ENCODE measurements at places on chromosomes 7 and 10. TPM values are rescaled to one million over a fixed set of nuclear protein-coding genes. Genes with fewer than 3 reads are reported as not detected.
A peak's percentile ranks its signal among the peaks of the same experiment; 100 is the strongest.

GPER1 gene
- 1.1 TPM for polyA plus RNA-seq

PTPN20 gene
- 1.5 TPM for polyA plus RNA-seq

H2BK1 gene
- polyA plus RNA-seq = not detected

NUDT13 gene
- polyA plus RNA-seq = 4.8 TPM

TACR2 gene
- 8.2 TPM for polyA plus RNA-seq

DNA sequence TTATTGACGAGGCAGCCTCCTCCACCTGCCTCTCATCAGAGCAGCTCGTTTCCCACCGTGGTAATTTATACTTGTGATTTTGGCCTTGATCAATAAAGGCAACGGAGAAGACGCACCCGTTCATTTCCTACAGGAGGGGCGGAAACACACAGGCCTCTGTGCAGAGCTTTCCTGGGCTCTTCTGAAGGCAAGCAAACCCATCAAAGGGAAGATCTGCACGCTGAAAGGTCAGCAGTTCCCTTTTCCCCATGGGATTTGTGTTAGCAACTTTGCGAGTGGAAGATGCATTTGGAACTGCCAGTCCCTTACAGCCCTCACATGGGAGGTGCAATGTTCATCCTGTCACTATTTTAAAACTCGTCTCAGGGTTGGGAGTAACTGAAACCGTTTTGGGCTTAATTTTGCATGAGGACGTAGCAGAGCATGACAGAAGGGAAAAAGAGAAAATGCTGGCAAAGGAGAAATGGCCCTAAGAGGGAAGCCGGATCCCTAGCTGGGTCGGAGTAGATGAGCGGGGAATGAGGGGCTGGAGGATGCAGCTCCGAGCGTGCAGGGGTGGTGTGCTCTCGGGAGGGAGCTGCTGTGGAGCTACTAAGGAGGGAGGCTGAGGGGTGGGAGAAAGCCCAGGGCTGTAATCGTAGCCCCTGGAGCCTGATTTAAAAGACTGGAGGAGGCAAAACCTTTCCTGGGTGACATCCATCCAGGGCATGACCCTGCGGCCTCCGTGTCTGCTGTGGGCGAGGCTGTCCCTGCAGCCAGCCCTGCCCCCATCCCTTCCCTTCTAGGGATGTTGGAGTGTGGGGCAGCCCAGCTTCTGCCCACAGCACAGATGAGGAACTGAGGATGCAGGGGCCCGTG is 111.1 kb upstream of the FAM20C start:
- peaks cover 6% of the 10 kb centered on the region for H3K4me1 ChIP-seq
- H3K27me3 ChIP-seq = no peaks in the 10 kb centered on the region
- H3K4me3 ChIP-seq = no peak overlapping the region
- no peak overlapping the region for H3K27ac ChIP-seq

- no peak overlapping the region for H3K27ac ChIP-seq
- no peak overlapping the region for H3K4me3 ChIP-seq
- DNase-seq = no peak
- H3K36me3 ChIP-seq = no peaks in the 10 kb centered on the region
These were observed 23.5 kb upstream of the CHST15 start for GRCh38 chr10:124116771-124117510.

DNA sequence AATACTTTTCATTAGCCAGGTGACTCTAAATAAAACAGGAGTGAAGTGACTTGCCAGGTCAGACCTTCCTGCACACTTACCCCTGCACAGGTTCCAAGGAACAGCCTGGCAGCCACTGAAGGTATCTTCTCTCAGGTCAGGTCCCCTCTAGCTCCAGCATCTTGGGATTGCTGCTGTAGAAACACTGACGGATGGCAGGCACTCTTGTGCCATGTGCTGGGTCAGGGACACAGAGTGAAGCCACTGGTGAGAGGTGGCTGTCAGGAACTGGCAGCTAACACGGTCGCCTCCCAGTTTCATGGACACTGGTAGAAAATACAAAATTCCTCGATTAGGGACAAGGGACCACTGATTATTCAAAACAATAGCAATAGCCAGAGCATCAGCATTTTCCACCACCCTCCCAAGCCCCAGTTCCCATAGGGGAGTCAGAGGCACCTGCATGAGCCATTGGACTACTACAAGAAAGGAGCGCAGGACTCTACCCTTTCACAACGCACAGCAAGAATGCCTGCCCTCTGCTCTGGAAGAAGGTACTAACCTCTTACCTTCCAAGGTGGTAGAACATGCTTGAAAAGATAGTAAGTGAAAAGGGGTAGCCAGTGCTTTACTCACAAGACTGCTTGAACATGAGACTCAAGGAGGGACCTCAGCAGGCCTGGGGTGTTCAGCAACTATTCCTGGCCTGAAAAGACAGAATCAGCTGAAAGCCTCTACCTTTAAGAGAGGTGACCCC is 5.1 kb upstream of the MYO1G start:
- H3K27me3 ChIP-seq = no peaks in the 10 kb centered on the region
- peaks cover 44% of the 10 kb centered on the region for H3K36me3 ChIP-seq
- H3K4me1 ChIP-seq = peaks cover 4% of the 10 kb centered on the region
- no peak for DNase-seq
- peak overlapping the region; percentile 80 for H3K4me3 ChIP-seq

DNA sequence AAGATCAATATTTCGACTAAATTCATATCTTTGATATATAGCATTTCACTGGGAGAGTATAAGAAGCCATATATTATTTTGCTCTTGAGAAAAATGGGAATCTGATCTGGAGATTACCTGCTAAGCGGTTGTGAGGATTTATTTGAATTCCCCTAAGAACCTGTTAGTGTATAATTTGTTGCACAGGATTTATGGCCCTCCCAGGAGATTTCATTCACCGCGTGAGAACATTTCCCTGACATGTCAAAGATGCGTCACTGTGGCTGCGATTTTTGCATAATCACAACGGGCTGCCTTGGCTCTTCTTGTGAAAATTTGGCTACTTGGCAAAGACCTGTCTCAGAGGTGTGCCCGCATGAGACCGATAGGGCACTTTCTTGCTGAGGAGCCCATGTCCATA is 184.7 kb upstream of the PFKP start:
- DNase-seq = no peak
- H3K27me3 ChIP-seq = no peaks in the 10 kb centered on the region
- H3K4me1 ChIP-seq = no peaks in the 10 kb centered on the region
- H3K4me3 ChIP-seq = no peak overlapping the region
- H3K36me3 ChIP-seq = no peaks in the 10 kb centered on the region

GRCh38 chr7:117072620-117073118 is 119.4 kb downstream of the ST7 start:
- no peak overlapping the region for H3K4me3 ChIP-seq
- no peaks in the 10 kb centered on the region for H3K36me3 ChIP-seq
- peaks cover 5% of the 10 kb centered on the region for H3K4me1 ChIP-seq
- no peak overlapping the region for H3K27ac ChIP-seq
- no peak for DNase-seq
- H3K27me3 ChIP-seq = no peaks in the 10 kb centered on the region

DNA sequence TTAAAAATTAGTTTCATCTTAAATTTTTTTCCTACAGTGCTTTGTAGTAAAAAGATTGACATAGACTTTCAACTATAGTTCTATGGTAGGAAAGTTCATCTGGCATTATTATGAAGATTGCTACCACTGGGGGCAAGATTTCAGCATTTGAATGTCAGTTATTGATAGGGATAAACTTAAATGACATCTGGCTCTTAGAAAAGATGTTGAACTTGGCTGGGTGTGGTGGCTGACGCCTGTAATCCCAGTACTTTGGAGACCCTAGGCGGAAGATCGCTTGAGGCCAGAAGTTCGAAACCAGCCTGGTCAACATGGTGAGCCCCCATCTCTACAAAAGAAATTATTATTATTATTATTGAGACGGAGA is 1.4 kb upstream of the TRA2A start:
- peaks cover 7% of the 10 kb centered on the region for H3K4me1 ChIP-seq
- no peak for DNase-seq
- no peak overlapping the region for H3K4me3 ChIP-seq
- H3K27ac ChIP-seq = no peak overlapping the region
- no peaks in the 10 kb centered on the region for H3K27me3 ChIP-seq

DNA sequence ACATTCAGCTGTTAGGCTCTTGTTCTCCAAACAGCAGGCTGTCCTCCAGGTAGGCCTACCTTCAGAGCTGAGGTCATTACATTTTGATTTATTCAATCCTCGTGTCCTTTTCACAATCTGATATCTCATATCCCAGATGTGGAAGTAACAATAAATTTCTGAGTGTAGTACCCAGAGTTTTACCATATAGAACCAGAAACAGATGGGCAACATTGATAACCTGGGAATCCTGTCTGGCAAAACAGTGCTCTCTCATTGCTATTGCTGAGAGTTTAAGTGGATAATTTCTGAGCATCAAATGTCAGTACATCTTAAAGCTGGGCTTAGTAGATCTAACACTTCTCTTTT is 1007.8 kb downstream of the REEP3 start:
- no peak overlapping the region for H3K27ac ChIP-seq
- H3K4me3 ChIP-seq = no peak overlapping the region
- no peaks in the 10 kb centered on the region for H3K36me3 ChIP-seq
- H3K4me1 ChIP-seq = no peaks in the 10 kb centered on the region
- H3K27me3 ChIP-seq = no peaks in the 10 kb centered on the region

DNA sequence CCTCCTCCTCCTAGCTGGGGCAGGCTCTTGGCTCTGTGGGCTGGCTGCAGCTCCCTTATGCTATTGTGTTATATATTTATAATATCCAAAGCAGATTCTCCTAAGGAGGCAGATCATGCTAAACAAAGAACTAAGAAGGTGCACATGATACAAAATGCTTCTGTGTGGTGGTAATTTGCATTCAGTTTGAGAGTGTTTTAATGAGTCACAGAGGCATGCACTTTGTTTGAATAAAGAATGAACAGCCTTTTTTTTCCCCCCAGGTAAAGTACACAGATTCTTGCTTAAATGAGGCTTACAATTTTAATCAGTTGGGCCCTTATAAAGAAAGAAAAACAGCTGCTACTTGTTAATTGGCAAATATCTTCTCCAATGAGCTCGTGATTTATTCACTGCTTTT is 95.0 kb downstream of the FANK1 start:
- H3K27ac ChIP-seq = no peak overlapping the region
- no peak overlapping the region for H3K4me3 ChIP-seq
- H3K36me3 ChIP-seq = no peaks in the 10 kb centered on the region
